Retina (tissue), 1 donor: ENCODE measurements at places on chromosomes 2 and 18.

DNA sequence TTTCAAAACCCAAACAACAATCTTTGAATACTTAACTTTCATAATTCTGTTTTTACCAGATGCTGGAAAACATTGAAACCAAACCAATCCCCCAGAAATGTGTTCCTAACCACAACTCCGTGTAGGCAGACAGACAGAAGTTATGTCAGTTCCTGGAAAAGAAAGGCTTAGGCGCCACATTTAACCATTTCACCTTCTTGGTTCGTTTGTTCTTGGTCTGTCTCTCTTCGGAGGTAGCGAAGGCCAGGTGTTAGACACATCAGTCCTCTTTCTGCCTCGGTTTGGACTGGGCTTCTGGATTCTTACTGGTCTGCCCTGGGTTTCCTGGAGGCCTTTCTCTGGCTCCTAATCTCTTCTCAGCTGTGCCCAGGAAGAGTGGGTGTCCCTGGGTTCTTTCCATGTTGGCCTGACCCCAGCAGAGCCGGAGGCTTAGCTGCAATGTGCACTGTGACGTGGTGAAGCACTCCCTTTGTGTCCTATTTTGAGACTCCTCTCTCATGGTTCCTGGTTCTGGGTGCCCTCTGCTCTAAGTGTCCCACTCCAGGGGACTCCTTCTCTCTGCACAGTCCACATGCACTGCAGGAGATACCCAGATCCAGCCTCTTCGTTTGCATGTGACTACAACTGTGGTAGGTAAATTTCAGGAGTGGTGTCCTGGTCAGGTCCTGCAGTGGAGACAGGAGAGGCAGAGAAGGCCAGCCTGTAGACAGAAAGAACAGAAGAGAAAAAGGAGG is 23.1 kb upstream of the RAB31 start:
- no peak for DNase-seq

- no peak for DNase-seq
These were observed 20.7 kb downstream of the FBXO15 start for GRCh38 chr18:74126684-74127655.

DNA sequence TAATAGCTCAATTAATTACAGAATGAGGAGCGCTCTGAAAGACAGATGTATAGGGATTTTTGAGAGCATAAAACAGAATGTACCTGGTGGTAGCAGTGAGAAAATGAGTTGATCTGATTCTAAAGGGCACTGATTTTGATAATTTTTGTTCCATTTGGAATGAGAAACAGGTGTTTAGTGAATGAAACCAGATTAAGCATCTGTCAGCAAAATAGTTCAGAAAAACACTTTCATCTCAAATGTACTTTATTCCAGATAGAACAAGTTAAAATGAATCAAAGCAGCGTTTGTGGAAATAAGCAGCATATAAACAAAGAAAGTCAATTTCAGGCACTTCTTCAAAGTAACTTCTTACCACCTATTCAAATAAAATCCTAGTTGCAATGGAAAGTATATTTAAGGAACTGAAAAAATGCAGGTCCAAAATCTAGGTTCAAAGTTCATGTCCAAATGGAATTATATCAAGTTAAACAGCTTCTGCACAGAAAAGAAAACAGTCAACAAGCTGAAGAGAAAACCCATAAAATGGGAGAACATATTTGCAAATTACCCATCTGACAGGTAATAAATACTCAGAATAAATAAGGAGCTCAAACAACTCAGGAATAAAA is 11.9 kb upstream of the REG3A start:
- DNase-seq, result no peak

- DNase-seq, result no peak
These were observed 35.5 kb downstream of the ZNF532 start for GRCh38 chr18:58900015-58900649.

- DNase-seq, result peak; percentile 12
These were observed 204.0 kb upstream of the ID2 start for GRCh38 chr2:8477552-8478470.

GRCh38 chr18:9701609-9702349 is 6.3 kb upstream of the RAB31 start:
- DNase-seq, result no peak

- no peak for DNase-seq
These were observed 197.5 kb downstream of the PDE1A start for GRCh38 chr2:182229297-182229696.

DNA sequence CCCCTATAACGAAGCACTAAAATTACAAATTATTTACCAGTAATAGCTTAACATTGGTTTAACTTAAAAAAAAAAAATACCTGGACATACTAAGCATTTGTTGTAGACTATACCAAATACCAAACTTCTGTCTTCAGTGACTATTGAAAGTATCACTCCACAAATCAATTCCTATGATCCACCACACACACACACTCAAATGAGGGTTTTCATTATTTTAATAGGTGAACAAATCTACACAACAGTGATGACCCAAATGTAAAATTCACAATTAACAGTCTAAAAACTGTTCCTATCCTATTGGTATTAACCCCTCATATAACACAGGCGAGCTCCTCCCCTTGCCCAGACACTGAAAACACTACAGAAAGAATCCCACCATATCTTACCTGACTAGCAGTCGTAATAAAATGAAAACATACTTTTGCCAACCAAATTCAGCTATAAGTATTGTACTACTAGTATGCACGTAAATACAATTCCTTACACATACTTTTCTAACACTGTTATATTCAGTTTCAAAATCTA is 2.5 kb downstream of the SP3 start:
- peak; percentile 5 for DNase-seq

- DNase-seq, result no peak
These were observed 229.7 kb downstream of the IKZF2 start for GRCh38 chr2:212921711-212922110.

DNA sequence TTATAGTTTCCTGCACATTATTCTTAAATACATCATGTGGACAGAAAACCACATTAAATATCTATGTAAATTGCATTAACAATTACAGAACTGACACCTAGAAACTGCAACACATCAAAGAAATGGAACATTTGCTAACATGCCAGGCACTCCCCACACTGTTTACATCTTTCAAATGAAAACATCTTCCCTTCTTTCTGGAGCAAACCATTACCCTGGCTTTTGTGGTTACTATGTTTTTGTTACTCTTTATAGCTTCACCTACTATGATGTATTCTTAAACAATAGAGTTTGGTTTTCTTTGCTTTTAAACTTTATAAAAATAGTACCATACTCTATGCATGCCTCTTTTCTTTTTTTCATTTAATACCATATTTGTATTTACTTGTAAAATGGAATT is 1894.5 kb upstream of the CELF4 start:
- no peak for DNase-seq

GRCh38 chr18:13760047-13760446 is 33.6 kb downstream of the RNMT start:
- DNase-seq, result no peak

DNA sequence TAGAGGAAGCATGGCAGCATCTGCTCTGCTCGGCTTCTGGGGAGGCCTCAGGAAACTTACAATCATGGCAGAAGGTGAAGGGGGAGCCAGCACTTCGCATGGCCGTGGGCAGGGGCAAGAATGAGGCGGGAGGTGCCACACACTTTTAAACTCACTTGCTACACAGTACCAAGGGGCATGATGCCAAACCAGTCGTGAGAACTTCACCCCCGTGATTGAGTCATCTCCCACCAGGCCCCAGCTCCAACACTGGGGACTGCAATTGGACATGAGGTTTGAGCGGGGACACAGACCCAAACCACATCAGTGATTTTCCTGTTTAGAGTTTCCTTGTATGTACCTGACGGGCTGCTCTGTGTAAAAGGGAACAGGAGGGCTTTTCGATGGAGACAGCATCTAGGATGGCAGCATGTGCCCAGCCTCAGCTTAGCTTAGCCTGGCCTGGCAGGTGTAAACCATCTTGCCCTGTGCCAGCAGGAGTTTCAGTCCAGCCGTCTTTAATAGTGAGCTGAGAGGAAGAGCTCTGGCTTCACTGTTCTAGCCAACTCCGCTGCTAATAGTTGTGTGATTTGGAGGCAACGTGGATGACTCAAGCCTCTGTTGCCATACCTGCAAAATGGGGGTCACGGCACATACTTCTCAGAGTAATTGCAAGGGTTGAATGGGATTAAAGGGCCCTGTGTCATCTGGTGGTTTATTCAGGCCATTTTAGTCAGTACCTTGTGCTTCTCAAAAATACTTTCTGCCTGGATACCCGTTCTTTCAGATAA is 101.8 kb downstream of the ASAP2 start:
- DNase-seq, result no peak

DNA sequence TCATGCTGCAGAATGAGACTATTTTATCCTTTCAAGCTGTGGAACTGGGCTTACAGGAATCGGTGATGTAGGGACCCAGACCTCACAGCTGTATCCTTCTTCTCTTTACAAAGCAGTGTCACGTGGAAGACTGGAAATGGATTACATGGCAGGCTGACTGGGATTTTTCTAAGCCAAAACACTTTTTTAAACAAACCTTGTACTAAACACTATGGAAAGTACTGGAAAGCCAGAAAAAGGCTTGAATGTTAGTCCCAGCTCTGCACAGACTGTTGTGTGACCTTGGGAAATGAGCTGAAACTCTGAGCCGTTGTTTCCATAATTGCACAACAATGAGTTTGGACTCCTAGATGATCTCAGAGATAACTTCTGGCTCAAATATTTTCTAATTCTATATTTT is 7.6 kb upstream of the ADAM23 start:
- no peak for DNase-seq

GRCh38 chr18:48934415-48934722 is 16.4 kb downstream of the SMAD7 start:
- DNase-seq, result no peak

DNA sequence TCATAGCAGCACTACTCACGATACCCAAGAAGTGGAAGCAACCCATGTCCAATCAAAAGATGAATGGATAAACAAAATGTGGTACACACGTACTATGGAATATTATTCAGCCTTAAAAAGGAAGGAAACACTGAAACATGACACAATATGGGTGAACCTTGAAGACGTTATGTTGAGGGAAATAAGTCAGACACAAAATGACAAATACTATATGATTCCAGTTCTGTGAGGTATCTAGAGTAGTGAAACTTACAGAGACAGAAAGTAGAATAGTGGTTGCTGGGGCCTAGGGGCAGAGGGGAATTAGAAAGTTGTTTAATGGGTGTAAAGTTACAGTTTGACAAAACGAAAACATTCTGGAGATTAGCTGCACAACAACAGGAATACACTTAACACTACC is 24.7 kb downstream of the TLK1 start:
- no peak for DNase-seq

DNA sequence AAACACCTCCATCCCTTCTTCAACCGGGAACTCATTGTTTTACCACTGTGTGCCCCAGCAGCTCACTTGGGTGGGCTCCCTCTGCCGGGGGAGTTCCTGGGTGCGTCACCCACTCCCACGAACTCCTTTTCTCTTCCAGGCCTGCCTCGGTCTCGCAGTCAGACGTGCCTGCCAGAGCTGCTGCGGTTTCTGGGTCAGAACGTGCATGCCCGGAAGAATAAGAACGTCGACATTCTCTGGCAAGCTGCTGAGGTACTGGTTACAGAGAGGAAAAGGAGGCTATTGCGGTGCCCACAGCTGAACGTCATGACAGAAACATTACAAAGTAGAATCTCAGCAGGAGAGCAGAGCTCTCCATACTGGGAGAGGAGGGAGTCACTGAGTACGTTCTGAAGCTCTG is 35.6 kb downstream of the COA5 start:
- no peak for DNase-seq

DNA sequence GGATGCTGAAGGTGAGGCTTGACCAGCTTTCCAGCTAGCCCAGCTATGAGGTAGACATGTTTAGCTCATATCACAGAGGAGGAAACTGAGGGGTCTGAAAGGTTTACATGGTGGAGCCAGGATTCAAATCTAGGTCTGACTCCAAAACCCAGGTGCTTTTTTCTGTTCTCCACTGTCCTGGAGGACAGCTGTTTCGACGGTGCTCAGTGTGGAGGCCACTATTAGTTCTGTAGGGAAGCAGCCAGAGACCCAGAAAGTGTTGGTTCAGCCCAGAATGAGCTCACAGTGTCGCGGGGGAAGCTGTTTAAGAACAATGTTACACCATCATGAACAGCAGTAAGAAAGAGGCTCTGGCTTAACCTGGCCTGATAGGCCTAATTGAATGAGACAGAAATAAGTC is 11.1 kb downstream of the PROC start:
- DNase-seq, result no peak

DNA sequence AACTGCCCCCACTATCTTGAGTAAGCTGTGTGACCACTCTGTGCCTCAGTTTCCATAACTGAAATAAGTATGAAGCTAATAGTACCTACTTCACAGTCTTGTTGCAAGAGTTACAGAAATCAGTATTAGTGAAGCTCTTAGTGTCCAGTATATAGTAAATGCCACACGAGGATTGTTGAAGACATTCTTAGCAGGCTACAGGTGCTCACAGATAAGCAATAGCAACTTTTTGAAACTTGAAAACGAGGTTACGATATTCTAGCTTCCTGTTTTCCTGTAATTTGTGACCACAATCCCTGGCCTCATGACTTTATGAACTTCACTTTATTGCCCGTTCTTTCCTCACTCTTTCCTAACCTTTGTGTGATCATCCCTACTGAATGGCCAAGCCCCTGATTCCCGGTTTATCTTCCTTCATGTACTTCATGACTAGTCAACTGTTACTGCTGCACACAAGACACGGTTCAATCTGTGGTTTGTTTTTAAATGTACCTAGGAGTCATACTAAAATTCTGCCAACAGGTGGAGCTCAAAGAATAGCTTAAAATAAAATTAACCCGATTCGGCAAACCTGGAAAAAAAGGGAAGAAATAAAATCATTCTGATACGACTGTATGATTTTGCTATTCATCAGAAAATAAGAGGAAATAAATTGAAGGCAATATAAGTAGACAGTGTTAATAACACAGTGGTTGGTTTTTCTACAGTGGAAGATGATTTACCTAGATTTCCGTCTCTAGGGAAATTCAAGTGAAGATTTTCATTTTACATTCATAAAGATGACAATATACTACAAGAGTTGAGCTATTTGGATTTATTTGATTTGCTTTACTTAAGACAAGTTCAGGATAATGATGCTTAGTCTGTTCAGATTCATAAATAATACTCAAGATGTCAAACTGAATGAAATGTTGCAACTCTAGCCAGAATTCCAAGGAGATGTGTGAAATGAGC is 38.1 kb upstream of the STAT1 start:
- DNase-seq, result no peak

GRCh38 chr18:6039055-6039454 is 143.7 kb upstream of the TMEM200C start:
- DNase-seq, result no peak

DNA sequence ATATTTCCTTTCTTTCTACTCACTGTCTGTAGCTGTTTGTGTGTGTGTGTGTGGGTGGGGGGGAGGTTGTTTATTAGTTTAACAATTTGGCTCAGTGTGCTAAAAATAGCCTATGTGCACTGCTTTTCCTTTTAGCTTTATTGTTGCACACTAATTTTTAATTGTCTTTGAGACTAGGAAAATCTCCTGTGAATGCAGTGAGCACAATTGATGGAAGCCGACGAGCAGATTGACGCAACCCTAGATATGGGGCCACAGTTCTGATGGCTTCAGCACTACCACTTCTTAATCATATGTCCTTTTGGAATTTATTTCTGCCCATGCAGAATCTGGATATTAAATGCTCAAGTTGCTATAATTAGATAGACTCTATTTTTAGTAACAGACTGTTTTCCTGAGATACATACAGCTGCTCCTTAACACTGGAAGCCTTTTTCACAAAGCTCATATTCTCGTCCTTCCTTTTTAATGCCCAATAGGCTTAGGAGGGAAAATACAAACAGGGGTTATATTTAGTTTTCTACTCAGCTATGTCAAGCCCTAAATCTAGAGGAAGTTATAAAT is 109.1 kb downstream of the IRS1 start:
- DNase-seq, result no peak

- no peak for DNase-seq
These were observed 173.1 kb upstream of the STON1 start for GRCh38 chr2:48356701-48357325.
